ENCODE measurements at places on chromosomes 11 and 22.

GRCh38 chr11:67657300-67657699, 6.8 kb upstream of the ACY3 start:
- no peak for DNase-seq

DNA sequence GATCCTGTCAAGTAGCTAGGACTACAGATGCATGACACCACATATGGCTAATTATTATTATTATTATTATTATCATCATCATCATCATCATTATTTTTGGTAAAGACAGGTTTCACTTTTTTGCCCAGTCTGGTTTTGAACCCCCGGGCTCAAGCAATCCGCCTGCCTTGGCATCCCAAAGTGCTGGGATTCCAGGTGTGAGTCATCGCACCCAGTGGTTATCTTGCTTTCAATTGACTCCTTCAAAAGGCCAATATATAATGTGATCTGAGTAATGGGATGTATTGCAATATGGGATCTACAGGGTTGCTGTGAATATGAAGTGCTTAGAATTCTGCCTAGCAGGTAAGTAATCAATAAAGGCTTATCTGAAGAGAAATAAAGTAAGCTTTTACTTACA, 221.2 kb downstream of the SBF2 start:
- no peak for DNase-seq

GRCh38 chr11:73789279-73789670, 1.6 kb downstream of the MRPL48 start:
- DNase-seq, result no peak

- DNase-seq, result no peak
Observed at GRCh38 chr11:103872748-103873147, 163.7 kb upstream of the DDI1 start.

GRCh38 chr11:47573321-47573720, 5.4 kb downstream of the KBTBD4 start:
- DNase-seq, result no peak

All from SK-N-SH (cell line).